MM.1S (cell line): ENCODE measurements at places on chromosomes 1 and 21.

GRCh38 chr1:8015036-8015808 is 10.9 kb downstream of the ERRFI1 start:
- DNase-seq, result peak; percentile 60

DNA sequence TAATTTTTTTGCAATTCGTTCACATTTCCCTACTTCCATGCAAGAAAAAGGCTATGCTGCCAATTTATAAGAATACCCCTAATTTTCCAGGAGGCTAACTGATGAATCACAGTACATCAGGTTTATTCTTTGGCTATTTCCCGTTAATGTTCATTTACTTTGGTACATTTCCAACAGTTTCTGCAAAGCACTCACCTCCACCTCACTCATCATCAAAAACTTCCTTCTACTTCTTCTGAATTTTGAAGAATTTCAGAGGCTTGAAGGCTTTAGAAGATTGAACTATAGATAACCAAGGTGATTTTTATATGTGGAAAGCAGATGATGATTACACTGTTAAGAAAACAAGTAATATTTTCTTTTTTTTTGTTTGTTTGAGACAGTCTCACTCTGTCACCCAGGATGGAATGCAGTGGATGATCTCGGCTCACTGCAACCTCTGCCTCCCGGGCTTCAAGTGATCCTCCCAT is 60.5 kb upstream of the HP1BP3 start:
- no peak for DNase-seq

DNA sequence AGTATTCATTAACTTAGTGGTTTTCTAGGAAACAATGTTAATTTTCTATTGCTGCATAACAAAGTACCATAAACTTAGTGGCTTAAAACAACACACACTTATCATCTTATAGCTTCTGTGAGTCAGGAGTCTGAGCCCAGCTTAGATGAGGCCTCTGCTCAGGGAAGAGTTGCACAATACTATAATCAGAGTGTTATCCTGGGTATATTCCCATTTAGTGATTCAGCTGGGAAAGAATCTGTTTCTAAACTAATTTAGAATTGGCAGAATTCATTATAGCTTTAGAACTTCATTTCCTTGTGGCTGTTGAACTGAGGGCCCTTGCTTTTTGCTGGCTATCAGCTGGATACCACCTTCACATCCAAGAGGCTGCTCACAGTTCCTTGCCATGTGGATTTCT is 515.5 kb downstream of the BRINP3 start:
- DNase-seq, result no peak

- DNase-seq, result no peak
Observed at GRCh38 chr1:171267391-171267790, 19.1 kb downstream of the FMO1 start.

DNA sequence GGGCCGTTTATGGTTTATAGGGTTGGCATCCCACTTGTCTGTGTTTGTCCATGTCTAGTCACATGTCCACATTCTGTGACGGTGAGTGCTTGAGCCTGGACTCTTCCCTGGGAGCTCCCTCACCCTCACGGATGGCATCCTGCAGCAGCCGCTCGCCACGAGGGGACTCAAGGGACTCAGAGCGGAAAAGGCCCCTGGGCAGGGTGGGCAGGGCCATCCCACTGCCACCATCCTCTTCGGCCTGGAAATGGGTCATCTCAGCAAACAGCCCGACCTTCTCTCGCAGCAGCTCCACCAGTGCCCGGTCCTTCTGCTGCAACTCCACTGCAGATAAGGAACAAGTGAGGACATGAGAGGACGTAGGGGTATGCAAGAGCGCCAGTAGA is 11.1 kb downstream of the RXFP4 start:
- DNase-seq, result no peak

DNA sequence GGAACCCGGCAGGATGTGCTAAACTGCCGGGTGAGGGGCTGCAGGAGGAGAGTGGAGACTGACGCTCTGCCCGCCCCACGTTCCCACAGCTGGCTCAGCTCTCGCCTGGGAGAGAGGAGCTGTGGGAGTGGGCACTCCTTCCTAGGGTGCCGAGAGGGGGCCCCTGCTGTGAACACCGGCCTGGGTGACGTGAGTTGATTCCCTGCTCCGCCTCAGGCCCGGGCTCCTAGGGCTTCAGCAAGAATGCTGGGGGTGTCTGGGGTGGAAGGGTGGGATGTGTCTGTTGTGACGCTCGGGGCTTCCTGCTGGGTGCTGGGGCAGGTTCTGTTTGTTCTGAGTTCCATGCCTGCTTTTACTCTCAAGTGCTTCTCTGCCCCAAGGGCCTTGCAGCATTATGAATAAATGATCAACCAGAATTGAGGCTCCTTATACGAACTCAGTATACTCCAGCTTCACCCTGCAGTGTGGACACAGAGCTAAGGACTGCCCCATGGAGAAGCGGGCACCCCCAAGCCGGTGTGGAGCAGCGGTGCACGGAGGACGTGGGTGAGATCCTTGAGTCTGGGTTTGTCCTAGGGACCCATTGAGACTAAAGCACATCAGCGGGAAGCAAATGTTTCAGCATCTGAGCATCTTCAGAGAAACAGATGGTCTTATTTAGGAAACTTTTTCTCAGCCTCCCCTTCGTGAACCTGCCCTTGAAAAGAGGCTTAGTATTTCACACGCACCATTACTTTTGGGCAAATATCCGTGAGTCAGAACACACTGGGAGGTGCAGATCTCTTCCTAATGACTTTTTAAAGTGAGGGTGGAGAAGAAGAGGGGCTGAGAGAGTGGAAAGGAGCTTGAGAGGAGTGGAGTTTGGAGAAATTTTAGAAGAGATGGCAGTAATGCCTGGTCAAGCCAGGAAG is 41.7 kb downstream of the SYT6 start:
- no peak for DNase-seq
